Left kidney (tissue), 8 donors: ENCODE measurements at places on chromosomes 11 and 22. TPM values are rescaled to one million over a fixed set of nuclear protein-coding genes. Genes with fewer than 3 reads are reported as not detected.

MLC1 gene
- polyA plus RNA-seq = 0.88 TPM

DNA sequence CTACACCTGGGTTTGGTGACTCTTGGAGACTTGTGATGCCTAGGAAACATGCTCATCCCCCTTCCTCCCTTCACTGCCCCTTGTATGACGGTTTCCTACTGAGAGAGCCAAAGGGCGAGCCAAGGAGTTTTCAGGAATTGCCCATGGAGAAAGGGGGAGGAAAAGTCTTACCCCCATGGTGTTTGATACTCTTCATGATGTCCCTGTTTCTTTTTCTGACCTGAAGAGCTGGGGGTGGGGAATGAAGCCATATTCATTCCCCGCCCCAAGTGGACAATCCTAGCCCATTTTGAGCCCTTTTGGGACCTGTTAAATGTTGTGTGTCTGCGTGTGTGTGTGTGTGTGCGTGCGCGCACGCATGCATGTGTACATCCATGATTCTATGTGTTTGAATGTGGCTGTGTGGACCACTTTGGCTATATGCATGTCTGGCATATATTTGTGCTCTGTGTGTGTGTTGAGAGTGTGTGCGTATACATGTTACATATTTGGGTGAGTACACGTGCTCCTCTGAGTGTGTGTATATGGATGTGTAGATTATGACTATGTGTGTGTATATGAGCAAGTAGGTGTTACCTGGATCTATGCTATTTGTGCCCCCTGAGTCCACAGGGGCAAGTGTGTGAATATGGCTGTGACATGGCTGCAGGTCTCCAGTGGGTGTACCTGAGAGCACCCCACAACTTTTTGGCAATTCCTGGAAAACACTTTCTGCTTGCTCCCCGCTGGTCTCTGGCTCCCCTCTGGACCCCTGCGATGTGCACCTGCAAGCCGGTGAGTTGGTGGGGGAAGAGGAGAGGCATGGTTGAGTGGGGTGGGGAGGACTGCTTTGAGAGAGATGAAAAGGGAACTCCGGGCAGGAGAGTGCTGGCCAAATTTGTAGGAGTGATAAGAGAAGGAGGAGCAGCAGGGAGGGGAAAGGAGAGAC, 24.6 kb downstream of the OTOG start:
- no peak for DNase-seq

DNA sequence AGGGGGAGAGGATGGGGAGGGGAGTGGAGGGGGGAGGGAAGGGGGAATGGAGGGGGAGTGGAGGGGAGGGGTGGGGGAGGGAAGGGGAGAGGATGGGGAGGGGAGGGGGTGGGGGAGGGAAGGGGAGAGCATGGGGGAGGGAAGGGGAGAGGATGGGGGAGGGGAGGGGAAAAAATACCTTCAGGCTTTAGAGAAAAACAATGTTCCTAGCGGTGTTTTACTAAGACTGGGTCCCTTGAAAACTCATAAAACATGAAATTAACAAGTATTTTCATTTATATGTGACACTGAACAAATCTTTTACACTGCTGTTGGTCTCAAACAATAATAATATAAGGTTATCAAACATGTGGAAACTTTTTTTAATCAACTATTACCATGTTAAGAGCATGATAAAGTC, 42.4 kb downstream of the RSF1 start:
- DNase-seq = no peak

DNA sequence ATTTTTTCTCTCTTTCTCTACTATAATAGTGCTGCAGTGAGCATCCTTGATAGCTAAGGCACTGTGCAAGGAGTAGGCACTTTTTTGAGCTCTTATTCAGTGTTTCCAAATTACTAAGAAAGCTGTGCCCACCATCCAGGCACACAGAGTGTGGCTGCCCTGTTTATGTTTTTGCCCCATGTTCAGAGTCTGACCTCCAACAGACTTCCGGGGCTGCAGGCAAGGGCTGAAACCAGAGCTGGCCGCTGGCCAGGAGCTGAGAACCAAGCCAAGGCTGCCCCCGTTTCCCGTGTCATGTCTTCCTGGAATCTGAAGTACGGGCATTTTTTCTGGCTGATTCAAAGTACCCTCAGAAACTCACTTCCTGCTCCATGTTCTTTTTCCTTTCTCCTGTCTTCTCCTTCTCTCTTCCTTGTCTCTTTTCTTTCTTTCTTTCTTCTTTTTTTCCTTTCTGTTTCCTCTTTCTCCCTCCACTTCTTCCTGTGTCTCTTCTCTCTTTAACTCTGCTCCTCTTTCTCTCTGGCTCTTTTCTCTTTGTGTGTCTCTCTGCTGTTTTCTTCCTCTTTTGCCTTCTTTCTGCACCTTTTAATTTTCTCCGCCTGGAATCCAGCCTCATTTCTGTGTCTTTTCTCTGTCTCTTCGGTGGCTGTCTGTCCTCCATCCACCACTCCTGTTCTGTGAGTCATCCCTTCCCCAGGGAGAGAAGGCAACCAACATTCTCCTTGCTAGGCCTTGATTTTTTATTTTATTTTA, 17.0 kb upstream of the KCTD14 start:
- DNase-seq = peak; percentile 61

DNA sequence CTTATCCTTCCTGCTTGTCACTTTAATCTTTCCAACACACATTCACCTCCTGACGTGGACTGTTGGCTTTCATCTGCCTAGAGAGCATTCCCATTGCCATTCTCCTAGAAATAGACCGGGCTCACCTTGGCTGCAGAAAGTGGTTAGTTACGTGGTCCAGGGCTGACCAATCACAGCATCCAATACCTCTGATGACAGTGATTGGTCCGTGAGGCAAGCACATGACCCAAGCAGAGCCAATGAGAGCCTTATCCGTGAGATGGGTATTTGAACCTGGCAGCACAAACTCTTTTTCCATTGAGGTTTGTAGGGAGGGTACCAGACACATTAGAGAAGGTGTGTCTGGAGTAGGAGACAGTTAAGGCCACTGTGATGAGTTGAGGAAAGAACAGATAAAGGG, 85.8 kb downstream of the MIAT start:
- DNase-seq = no peak

OR52H1 gene
- polyA plus RNA-seq = 0.13 TPM

SAA4 gene
- not detected for polyA plus RNA-seq

DNA sequence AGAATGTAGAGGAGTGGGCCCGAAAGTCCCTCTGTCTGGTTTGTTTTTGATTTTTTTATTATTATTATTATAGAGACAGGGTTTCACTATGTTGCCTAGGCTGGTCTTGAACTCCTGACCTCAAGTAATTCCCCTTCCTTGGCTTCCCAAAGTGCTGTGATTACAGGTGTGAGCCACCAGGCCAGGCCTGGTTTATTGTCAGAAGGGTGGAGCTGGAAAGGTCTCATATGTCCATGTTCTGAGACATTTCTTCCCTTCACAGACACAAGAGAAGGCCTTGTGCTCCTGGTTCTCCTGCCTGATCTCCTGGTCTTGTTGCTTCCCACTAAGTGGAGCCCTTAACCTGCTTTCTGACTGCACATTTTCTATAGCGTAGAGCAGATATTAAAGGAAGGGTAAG, 46.0 kb upstream of the CLPB start:
- no peak for DNase-seq

- DNase-seq = no peak
These were observed 94.7 kb downstream of the CACNA1I start for GRCh38 chr22:39665229-39665628.

DNA sequence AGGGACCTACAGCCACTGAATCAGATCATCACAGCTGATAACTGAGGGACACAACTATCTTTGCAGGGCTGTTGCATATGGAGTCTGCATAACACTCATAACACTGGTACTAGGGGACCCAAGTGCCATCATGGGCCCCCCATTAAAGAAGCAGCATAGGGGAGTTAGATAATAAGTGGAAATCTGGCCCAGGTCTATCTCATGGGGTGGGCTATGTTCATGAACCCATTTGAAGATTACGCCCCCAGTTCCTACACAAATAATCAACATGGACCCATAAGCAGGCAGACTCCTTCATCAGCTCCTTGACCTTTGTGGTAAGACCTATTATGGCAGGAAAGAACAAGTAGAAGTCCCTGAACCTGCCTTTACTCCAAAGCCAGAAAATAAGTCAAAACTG, 48.8 kb downstream of the ASCL2 start:
- no peak for DNase-seq

MMP13 gene
- polyA plus RNA-seq = not detected

HOATZ gene
- polyA plus RNA-seq = 0.28 TPM

PANX2 gene
- polyA plus RNA-seq = 1.3 TPM

DNA sequence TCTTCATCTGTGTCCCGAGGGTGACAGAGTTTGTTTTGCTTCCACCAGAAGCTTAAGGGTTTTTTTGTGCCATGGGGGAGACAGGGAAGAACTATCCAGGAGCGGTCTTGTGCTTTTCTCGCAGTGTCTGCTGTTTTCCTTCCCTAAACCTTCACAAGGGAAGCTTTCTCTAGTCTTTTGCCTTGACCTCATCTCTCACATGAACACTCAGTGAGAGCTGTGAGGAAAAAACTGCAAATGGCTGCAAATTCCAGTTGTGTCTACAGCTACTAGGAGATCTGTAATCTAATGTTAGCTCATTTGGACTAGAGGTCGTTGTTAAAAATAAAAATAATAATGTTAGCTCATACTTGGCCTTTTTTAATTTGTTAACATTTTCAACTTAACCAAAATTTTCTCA, 264.7 kb upstream of the SESN3 start:
- no peak for DNase-seq

- no peak for DNase-seq
These were observed 104.1 kb downstream of the ATXN10 start for GRCh38 chr22:45775569-45776312.
